T1000 (cell line): ENCODE measurements at places on chromosomes 11 and 22.
A peak's percentile ranks its signal among the peaks of the same experiment; 100 is the strongest.

DNA sequence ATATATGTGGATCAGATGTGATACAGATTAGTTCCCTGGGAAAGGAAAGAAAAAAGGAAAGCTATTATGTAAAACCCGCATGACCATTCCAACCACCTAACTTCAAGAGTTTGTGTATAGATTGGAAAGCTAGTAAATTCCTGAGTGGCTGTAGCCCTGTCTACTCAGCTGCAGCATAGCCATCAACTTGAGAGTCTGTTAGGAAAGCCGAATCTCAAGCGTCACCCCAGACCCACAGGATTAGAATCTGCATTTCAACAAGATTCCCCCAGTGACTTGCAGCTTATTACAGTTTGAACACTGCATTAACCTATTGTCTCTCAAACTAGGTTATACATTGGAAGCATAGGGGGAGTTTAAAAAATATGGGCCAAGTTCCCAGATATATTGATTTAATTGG is 921.7 kb downstream of the LRRC4C start:
- no peak for DNase-seq

- no peak for DNase-seq
Measured at GRCh38 chr11:69127081-69127850, 28.5 kb upstream of the SMIM38 start.

GRCh38 chr22:33625959-33626358 is 294.3 kb downstream of the LARGE1 start:
- no peak for DNase-seq

DNA sequence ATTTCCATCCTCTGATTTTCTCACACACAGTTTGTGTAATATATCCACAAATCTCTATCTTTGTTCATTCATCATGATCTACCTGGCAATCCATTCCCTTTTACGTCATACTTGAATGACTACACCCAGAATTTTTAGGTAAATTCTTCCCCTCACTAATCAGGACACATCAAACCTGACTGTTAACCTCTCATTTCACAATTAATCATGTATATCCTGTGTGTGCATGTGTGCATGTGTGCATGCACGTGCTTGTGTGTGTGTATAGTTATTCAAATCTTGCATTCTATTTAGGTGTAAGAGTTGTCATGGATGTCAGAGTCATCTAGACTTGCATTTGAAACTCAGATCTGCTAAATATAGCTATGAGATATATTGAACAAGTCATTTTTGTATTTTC is 130.4 kb downstream of the KIF18A start:
- DNase-seq = no peak

GRCh38 chr11:126133901-126134300 is 71.2 kb upstream of the CDON start:
- no peak for DNase-seq

DNA sequence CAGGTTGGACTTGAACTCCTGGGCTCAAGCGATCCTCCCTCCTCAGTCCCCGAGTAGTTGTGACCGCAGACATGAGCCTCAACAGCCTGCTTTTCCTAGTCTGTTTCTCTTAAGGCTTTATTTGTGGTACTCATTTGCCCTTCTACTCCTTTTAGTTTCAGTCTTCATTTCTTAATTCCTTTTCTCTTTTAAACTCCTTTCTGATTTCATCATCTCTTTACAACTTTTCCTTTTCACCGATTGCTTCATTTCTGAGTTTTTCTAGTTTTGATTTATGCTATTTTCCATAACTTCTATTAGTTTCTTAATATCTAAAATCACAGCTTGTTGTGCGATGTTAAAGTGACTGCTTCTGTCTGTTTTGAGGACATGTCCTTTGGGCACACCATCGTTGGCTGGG is 17.3 kb upstream of the MRGPRF start:
- no peak for DNase-seq

DNA sequence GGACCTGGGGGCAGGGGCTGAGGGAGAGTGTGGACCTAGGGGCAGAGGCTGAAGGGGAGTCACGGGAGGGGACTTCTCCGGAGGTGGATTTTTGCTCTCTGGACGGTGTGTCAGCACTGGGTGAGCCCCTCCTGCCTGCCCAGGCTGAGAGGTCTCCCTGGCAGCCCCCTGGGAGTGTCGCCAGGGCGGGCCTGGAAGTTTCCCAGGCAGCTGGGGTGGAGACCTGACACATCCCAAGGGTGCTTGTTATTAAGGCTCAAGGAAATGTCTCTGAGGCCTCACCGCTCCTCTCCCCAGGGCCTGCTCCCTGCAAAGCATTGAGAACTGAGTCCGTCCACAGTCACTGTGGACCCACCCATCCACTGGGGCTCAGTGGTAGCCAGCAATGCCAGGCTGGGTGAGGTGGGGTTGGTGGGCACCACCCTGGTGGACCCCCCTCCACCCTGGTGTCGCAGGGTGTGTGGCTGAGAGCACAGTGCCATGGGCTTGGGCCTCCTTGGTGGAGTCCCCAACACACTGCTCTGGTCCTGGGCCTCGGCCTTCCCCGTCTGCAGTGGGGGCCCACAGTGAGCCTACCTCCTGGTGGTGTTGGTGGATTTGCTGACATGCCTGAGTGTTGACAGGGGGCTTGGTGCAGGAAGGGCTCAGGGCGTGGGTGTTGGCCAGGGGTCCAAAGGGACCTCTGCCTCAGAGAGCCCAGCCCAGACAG is 2.5 kb downstream of the CD81 start:
- no peak for DNase-seq

- DNase-seq = peak; percentile 18
Measured at GRCh38 chr11:61730240-61730994, 22.0 kb upstream of the MYRF start.

GRCh38 chr22:26339755-26340154 is 89.3 kb upstream of the ASPHD2 start:
- no peak for DNase-seq

DNA sequence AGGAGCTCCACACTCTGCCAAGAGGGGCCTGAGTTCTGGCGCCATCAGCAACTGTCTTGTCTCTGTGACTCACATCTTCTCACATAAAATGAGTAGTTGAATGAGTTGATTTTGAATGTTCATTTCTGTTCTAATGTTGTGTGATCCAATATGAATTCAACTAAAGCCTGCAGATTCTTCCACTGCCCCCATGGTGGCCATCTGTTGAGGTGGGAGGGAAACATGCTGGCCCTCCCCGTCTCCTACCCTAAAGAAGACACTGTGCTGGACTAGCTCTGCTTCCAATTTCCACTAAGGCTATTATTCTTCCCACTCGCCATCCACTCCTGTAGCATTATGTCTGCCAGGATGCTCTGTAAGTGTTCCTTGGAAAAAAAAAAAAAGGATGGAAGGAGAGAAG is 555.6 kb upstream of the LARGE1 start:
- DNase-seq = no peak

DNA sequence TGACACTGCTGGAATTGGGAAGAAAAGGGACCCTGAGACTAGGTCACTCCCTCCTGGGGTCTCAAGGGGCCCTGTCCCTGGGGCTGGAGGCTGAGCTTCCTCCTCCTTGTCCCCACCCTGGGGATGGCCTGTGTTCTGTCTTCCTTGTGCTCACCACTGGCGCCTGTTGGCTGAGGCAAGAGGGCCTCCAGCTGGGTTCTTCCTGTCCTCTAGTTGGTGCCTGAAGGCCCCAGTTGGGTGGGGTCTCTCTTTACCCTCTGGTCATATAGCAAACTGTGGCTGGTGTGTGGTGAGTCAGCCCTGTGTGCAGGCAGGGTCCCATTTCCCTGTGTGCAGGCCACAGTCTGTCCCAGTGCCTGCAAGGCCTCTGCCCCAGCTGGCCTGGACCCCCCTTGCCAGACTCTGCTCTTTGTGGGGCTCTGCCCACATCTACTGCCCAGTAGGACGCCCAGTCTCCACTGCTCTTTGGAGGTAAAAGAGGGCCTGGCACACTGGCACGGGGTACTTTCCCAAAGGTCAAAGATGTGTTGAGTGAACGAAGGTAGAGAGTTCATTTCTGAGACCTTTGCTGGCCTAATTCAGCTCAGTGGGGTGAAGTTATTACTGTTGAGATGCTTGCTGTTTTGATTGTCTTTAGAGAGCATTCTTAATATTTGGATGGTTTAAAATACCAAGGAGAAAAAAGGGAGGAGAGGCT is 55.1 kb upstream of the CLDN5 start:
- no peak for DNase-seq

- no peak for DNase-seq
Measured at GRCh38 chr11:17414992-17415391, 26.5 kb upstream of the KCNJ11 start.

GRCh38 chr11:130397780-130398179 is 30.6 kb downstream of the ADAMTS8 start:
- no peak for DNase-seq

DNA sequence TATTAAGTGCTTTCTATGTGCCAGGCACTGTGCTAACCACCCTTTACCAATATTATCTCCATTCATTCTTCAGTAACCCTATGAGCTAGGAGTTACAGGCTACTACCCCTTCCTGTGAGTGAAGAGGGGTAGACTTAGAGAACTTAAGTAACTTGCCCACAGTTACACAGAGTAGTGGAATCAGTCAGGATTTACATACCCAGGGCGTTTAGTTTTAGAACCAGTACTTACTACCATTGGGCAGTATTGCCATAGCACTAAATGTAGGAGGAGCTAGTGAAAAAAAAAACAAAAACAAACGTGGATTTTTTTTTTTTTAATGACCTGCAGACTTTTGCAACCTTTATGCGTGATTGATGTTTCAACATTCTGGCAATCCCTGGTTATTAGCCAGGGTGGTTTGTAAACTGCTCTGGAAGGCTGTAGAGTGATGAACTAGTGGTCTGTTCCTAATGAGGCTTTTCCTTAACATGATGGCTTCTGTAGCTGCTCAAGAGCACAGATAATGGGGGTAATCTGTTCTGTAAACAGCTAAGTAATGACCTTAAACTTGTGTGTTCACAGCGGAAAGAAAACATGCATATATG is 11.4 kb downstream of the TBCEL start:
- DNase-seq = no peak

GRCh38 chr22:23862103-23862502 is 4.4 kb downstream of the SLC2A11 start:
- DNase-seq = no peak

GRCh38 chr11:1531449-1532013 is 40.5 kb downstream of the DUSP8 start:
- DNase-seq = no peak

- no peak for DNase-seq
Measured at GRCh38 chr11:92424281-92424680, 199.7 kb downstream of the FAT3 start.

- DNase-seq = no peak
Measured at GRCh38 chr11:72587696-72588095, 86.5 kb downstream of the PDE2A start.

GRCh38 chr11:101030015-101030414 is 99.6 kb downstream of the PGR start:
- no peak for DNase-seq

- no peak for DNase-seq
Measured at GRCh38 chr11:116710762-116711161, 62.0 kb downstream of the BUD13 start.

GRCh38 chr11:69387409-69387885 is 93.5 kb downstream of the MYEOV start:
- DNase-seq = no peak

- no peak for DNase-seq
Measured at GRCh38 chr11:128689591-128689947, 4.3 kb upstream of the FLI1 start.

DNA sequence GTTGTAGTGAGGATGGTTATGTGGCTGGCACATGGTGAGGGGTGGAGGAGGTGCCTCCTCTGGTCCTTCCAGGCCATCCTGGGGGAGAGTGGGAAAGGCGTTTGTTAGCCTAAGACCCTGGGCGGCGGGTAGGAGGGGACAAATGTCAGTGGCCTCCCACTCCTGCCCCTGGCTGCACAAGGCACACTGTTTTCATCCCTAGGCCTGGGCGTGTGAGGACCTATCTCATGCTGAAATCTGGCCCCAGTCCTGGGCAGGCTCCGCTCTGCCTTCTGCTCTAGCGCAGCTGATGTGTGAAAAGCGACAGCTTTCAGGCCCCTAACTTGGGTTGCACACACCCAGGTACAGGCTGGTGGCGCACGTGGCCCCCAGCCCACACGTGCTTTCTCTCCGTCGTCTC is 32.1 kb downstream of the DAGLA start:
- no peak for DNase-seq

DNA sequence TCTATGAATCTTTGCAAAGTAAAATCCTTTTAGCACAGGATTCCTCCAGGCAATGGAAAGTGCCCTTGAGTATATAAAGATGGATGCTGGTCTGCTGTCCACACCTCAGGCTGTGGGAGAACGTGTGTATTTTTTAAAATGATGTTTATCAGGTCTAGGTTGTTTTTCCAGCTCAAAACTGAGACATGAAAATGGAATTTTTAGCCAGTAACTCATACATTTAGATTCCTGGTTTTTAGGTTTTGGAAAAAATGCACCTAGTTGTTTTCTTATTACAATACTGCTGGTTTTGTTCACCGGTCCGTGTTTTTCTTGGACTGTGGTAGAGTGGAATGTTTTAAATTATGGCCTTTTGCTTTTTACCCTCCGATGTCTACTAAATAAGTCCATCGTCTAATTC is 554.7 kb downstream of the SOX6 start:
- no peak for DNase-seq

GRCh38 chr22:41367039-41367679 is 14.6 kb upstream of the TEF start:
- peak; percentile 47 for DNase-seq

- no peak for DNase-seq
Measured at GRCh38 chr11:64164392-64165312, 1.3 kb downstream of the MACROD1 start.
